Breast epithelium (tissue), 4 donors: ENCODE measurements at places on chromosomes 5 and 9.
A peak's percentile ranks its signal among the peaks of the same experiment; 100 is the strongest.

DNA sequence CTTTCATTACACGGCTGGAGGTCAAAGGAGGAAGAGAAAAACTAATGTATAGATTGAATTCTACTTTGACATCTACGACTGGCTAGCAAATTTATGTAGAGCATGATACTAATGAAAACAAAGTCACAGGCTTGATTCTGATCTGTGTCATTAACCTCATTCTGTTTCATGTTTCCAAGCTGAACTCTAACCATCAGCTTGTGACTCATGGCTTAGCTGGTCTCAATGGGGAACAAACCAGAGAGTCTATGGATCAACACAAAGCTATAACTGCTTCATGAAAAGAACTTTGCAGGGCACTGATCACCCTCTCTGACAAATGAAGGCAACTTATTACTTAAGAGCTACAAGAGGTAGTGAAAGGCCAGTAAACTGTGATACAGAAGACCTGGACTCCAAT is 23.6 kb upstream of the PDE4D start:
- no peaks in the 10 kb centered on the region for H3K4me1 ChIP-seq
- no peak overlapping the region for H3K27ac ChIP-seq
- no peaks in the 10 kb centered on the region for H3K27me3 ChIP-seq
- no peak overlapping the region for H3K4me3 ChIP-seq
- no peak for DNase-seq

DNA sequence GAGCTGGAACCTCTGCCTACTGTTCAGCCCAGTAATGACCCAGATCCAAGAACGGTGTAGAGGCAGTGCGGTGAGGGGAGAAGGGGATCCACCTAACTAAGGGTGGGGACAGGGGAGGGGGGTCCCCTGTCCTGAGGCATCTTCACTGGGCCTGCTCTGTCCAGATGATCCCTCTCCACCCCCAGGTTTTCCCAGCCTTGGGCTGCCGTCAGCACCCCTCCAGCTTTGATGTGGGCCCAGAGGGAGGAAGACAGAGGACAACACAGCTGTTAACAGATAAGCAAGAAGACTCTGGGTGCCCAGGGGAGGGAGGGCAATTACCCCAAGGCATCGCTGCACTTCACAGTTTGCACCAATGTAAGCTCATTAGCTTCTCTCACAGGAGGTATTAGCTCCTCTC is 19.3 kb downstream of the BICD2 start:
- H3K27me3 ChIP-seq = no peaks in the 10 kb centered on the region
- no peak overlapping the region for H3K4me3 ChIP-seq
- no peaks in the 10 kb centered on the region for H3K36me3 ChIP-seq
- H3K27ac ChIP-seq = no peak overlapping the region

GRCh38 chr5:140631036-140631417 is 1.9 kb downstream of the CD14 start:
- no peak for DNase-seq
- no peaks in the 10 kb centered on the region for H3K27me3 ChIP-seq
- peaks cover 6% of the 10 kb centered on the region for H3K4me1 ChIP-seq
- no peaks in the 10 kb centered on the region for H3K36me3 ChIP-seq

DNA sequence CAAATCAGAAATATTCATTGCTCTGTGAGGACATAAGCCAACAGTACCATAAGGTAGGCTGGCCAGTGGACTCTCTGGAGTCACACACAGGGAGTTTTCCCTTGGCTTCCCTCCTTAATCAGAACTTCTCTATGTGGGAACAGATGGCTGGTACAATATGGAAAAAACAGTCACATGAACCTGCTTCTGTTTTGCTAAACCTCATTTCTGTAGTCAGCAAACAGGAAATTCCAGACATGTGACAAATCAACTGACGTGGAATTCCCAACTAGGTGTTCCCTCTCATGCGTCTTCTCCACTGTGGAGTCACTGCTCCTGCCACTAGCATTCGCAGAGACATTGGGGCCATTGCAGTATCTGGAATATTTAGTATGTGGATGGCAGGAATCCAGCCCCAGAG is 617.6 kb downstream of the KIF4B start:
- DNase-seq = no peak
- H3K27me3 ChIP-seq = no peaks in the 10 kb centered on the region
- no peak overlapping the region for H3K4me3 ChIP-seq
- no peaks in the 10 kb centered on the region for H3K36me3 ChIP-seq
- no peak overlapping the region for H3K27ac ChIP-seq
- H3K4me1 ChIP-seq = no peaks in the 10 kb centered on the region

DNA sequence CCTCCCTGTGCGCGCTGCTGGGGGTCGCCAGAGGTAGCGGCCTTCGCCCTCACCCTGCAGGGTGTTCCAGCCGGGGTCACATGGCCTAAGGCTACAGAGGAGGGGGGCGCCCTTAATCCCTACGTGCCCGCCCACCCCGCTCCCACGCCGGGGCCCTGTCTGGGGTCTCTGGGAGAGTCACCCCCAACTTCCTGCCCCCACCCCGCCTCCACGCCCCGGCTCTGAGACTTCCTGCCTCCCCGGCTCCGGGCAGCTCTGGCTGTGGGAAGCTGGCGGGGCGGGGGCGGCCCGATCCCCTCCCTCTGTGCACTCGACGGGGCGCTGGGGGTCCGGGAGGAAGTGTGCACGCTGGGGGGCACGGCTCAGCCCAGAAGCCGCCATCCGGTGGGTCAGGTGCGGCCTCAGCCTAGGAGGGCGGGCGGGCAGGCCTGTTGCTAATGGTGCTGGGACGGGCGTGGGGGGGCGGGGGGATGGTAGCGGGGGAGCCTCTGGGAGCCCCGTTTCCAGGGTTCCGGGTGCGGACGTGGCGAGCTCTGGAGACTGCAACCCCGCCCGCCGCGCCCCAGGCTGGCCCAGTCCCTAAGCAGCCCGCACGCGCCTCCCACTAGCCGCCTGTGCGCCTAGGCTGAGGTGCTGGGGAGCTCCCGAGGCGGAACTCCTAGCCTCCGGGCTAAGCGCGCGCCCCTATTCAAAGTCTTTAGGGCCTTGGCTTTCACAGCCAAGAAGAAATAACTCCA is 61.6 kb downstream of the CXXC5 start:
- H3K27me3 ChIP-seq = no peaks in the 10 kb centered on the region
- H3K36me3 ChIP-seq = no peaks in the 10 kb centered on the region
- DNase-seq = no peak
- peak overlapping the region; percentile 81 for H3K4me3 ChIP-seq
- H3K4me1 ChIP-seq = peaks cover 12% of the 10 kb centered on the region

- no peaks in the 10 kb centered on the region for H3K4me1 ChIP-seq
- no peak overlapping the region for H3K27ac ChIP-seq
- no peaks in the 10 kb centered on the region for H3K27me3 ChIP-seq
Observed at GRCh38 chr9:128043467-128043868, 23.7 kb downstream of the NAIF1 start.

DNA sequence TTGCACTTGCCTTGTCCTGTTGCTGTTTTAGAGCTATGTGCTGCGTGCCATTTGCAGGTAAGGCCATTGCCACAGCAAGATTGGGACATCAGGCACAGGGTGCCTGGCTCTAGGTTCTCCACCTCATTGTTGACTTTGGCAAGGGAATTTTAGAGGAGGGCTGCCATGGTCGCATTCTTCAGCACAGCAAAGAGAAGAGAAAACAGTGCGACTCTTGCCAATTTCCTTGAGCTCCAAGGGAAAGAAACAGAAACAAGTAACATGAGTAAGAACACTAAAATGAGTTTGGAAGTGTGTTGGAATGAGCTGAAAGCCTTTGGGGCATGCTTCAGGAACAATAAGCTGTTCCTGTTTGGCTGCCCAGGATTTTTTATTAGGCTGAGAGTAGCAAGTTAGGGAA is 188.1 kb upstream of the IL12B start:
- no peaks in the 10 kb centered on the region for H3K4me1 ChIP-seq
- H3K4me3 ChIP-seq = no peak overlapping the region
- DNase-seq = peak; percentile 79
- H3K27me3 ChIP-seq = no peaks in the 10 kb centered on the region
- peak overlapping the region; percentile 40 for H3K27ac ChIP-seq
- no peaks in the 10 kb centered on the region for H3K36me3 ChIP-seq

- H3K4me1 ChIP-seq = peaks cover 29% of the 10 kb centered on the region
- no peaks in the 10 kb centered on the region for H3K27me3 ChIP-seq
- H3K4me3 ChIP-seq = no peak overlapping the region
Observed at GRCh38 chr5:78500028-78500427, 139.6 kb downstream of the SCAMP1 start.

- no peaks in the 10 kb centered on the region for H3K4me1 ChIP-seq
- H3K27ac ChIP-seq = peak overlapping the region; percentile 16
- H3K27me3 ChIP-seq = no peaks in the 10 kb centered on the region
- H3K36me3 ChIP-seq = no peaks in the 10 kb centered on the region
Observed at GRCh38 chr9:14866200-14866749, 44.0 kb downstream of the FREM1 start.

DNA sequence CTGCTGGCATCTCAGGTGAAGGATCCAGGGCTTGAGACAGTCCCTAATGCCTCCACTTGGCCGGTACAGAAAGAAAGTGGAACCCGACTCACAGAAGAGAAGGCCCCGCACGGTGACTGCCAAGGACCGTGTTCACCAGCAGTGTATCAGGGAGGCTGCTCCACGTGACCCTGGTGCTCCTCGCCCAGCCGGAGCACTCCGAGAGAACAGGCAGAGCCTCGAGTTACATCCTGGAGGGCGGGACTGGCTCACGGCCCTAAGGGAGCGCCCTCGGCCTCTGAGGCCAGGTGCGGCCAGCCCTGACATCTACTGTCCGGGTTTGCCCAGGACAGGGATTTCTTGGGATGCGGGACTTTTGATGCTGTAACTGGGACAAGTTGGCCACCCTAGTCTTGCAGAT is 104.0 kb upstream of the SARDH start:
- no peaks in the 10 kb centered on the region for H3K36me3 ChIP-seq
- no peak for DNase-seq
- no peaks in the 10 kb centered on the region for H3K27me3 ChIP-seq
- H3K4me3 ChIP-seq = no peak overlapping the region

DNA sequence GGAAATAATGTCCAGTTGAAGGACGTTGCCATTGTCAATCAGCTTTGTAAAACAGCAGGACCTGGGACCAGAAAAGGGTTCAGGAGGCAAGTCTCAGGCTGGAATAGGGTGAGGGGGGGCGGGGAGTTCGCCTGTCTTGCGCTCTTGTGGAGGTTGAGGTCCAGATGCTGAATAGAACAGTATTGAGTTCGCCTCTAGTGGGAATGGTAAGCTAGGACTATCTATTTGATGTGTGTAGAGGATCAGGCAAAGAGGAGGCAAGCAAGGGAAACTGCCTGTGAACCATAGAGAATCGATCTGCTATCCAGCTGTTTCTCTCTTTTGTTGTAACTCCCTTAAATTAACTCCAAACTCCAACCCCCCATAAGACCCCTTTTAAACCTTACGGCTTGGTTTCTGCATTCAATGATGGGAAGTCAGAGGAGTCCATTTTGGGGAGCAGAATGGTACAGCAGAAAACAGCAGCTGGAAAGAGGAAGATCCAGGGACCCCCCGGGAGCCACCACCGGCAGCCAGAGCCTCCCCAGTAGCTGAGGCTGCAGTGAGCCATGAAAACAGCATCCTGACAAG is 133.7 kb downstream of the SLC28A3 start:
- DNase-seq = no peak
- H3K27me3 ChIP-seq = no peaks in the 10 kb centered on the region
- H3K36me3 ChIP-seq = no peaks in the 10 kb centered on the region
- peak overlapping the region; percentile 19 for H3K27ac ChIP-seq

- H3K27ac ChIP-seq = no peak overlapping the region
- H3K4me1 ChIP-seq = no peaks in the 10 kb centered on the region
- no peaks in the 10 kb centered on the region for H3K36me3 ChIP-seq
- H3K4me3 ChIP-seq = no peak overlapping the region
- no peak for DNase-seq
Observed at GRCh38 chr5:167358868-167359492, 932.5 kb upstream of the WWC1 start.
